ENCODE measurements at places on chromosomes 5 and 9.

DNA sequence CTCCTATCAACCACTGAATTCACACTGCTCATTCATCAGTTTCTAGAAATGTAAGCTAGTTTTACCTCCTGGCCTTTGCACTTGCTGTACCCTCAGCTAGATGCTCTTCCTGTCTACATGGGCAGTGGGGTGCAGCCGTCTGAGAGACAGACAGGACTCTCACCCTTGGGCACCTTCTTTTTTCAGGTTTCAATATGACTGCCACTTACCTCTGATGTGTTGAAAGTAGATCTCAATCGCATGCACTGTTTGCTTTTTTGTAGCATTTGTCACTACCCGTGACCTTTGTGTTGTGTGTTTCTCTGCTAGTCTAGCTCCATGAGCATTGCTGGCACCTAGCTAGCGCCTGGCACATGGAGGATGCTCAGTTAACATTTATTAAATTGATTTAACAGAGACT is 403.1 kb upstream of the TRPC7 start:
- no peak for DNase-seq

DNA sequence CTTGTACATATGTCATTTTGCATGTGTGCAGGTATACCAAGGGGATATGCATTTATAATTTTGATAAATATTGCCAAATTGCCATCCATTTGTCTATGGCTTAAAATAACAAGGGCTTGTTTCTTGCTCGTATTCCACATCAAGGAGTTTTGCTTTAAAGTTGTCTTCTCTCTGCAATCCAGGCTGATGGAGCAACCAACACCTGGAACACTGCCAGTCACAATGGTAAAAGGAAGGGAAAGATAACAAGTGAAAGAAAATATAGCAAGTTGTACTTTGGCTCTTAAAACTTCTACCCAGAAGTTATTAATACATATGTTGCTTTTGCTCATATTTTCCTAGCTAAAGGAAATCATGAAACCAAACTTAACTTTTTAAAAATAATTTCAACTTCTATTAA is 156.9 kb downstream of the UNC13B start:
- DNase-seq: no peak

DNA sequence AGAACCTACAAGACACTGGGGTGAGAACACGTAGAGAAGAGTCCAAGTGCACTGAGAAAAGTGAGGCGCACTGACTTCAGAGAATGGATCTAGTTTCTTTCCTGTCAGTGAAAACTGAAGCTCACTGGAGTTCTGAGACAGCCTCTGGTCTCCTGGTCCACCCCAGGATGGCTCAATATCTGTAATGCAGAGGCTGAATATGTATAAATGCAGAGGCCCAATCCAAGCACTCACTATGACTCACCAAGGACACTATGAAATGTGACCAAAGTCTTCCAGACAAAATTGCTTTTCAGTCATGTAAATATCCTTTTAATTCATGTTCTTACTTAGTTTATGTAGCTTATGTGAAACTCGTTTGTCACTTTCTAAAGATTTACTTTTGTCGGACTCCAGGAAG is 53.8 kb downstream of the NFIB start:
- DNase-seq: no peak

DNA sequence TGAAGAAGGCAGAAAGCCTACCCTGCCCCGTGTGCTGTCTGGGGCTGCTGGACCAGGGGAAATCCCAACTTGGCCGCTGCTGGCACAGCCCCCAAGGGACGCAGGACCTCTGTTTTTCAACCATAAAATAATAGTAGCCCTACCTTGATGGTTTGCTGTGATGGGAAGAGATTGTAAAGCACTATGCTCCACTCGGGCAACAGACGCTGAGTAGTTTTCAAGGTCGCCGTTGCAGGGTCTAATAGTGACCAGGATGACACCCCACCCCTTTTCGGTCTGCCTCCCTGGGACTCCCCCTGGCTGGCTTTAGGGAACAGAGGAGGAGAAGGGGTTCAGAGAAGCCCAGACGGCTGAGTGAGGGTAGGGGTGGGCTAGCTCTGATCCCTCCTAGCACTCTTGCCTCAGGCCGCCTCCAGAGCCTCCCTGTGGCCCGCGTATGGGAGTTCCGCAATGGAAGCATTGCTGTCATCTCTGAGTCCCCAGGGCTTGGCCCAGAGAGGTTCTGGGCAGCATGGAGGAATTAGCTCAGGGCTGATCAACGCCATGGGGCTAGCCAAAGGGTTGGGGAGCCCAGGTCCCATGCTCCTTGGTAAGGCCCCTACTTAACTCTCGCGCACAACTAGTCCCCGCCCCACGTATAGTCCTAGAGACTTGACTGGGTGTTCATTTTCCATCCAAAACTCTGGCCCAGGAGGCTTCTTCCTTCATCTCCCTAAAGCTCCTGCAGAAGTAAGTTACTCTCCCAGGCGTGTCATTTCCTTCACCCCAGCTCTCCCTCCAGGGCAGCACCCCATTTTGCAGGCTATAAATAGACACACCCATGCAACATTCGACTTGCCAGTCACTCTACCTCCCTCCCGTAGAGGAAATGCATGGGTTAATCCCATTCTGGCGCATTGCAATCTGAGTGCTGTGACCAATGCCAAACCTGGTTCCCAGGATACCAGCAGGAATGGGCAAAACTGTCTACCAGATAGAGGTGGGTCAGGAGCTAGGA is 1.1 kb upstream of the IRF1 start:
- DNase-seq: no peak

DNA sequence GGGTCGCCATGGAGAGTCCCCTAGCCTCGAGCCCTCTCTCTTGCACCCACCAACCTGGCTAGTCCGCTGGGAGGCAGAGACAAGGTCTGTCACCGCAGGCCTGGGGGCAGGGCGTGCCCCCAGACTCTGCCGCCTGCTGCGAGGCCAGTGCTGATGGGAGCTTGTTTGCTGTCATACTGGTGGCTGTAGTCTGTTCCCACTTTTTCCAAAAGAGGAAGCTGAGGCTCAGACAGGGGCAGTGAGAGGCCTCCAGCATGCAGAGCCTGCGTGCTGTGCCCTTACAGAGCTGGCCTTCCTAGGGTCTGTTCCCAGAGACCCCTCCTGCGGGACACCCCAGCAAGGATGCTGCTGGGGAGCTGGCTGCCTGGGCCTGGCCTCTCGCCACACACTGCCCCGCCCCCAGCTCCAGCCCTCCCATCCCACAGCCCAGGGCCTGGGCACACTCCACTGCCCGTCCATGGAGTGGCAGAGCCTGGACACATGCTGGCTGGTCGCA is 21.0 kb upstream of the SUSD3 start:
- no peak for DNase-seq

DNA sequence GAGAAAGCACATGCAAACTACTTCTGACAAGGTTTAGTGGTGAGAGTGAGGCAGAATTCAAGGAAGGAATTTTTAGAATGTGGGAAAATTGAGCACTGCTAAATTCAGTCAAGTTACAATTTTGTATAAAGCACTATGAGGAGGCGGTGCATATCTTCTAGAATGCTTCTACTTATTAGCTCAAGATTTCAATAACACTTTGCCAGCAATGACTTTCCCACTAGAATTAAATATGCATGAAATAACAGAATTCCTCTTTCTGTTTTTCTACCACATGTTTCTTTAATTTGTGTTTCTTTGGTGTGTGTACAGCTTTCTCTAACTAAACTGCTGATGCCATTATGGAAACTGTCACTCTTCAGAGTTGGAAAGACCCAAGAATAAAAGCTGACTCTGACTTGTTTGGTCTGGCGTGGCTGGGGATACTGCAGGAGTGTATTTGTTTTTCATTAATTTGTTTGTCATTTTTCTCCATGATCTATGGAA is 163.5 kb downstream of the ARSB start:
- DNase-seq: no peak

DNA sequence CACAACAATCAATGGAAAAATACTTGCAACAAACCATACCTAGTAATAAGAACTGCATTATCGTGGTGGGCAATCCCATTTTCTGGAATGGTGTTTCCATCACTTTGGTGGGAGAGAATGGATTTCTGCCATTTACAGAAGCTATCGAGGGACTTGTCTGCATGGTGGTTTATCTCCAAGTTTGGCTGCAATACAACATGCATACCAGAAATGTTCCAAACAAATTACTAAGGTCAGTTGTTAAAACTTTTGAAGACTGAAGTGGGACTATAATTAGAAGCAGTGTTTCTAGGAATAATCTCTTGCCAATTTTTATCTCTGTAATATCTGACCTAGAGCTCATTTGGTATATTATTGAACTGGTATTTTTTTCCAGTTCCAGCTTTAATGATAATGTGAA is 30.3 kb downstream of the ADAMTS6 start:
- DNase-seq: peak; percentile 15

GRCh38 chr5:172700365-172701290 is 59.6 kb downstream of the NEURL1B start:
- DNase-seq: no peak

GRCh38 chr5:45274241-45274640 is 421.9 kb downstream of the HCN1 start:
- DNase-seq: no peak

DNA sequence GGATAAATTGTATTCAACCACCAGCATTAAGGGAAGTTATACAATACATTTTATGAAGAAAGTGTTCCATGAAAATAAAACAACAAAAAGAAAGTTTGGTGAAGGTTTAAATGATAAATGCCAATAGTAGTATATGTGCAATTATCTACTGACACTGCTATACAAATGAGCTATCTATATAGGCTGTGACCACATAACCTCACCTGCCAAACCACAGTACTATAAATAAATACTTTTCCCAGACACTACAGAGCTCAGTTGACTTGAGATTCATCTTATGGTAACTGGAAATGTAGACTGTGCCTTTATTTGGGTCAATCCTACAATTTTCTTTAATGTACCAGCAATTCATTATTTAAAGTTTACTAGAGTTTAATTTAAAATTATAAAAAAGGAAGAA is 81.0 kb upstream of the CCDC152 start:
- no peak for DNase-seq

- DNase-seq: peak; percentile 85
Observed at GRCh38 chr5:110769000-110769681, 30.3 kb downstream of the SLC25A46 start.

Measured in fibroblast of skin of abdomen (primary cell).